Mesenchymal stem cell (in vitro differentiated cells and primary cell): ENCODE measurements at places on chromosomes 7 and 10.

- peak; percentile 24 for DNase-seq
These were observed 5.6 kb downstream of the ABI1 start for GRCh38 chr10:26855186-26855585.

DNA sequence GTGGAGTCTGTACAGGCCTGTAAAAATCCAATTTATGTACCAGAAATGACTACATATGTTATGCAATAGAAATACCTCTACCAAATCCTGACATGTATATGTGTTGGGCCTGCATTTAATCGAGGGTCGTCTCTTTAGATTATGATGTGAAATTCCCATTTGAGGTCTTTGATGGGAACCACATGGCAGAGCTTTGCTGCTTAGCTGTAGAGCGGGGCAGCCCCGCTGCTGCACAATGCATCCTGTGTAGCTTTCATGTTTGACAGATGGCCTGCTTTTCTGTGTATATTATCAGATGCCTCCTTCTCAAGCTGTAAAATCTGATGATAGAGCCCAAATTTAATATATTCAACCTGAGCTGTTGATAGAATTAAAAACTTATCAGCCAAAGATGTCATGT lies 65.8 kb downstream of the RAB18 start:
- DNase-seq: no peak

- DNase-seq: peak; percentile 100
These were observed 481.5 kb upstream of the AKR1E2 start for GRCh38 chr10:4344492-4344994.

- DNase-seq: no peak
These were observed 173.4 kb upstream of the RHEB start for GRCh38 chr7:151693140-151693539.

DNA sequence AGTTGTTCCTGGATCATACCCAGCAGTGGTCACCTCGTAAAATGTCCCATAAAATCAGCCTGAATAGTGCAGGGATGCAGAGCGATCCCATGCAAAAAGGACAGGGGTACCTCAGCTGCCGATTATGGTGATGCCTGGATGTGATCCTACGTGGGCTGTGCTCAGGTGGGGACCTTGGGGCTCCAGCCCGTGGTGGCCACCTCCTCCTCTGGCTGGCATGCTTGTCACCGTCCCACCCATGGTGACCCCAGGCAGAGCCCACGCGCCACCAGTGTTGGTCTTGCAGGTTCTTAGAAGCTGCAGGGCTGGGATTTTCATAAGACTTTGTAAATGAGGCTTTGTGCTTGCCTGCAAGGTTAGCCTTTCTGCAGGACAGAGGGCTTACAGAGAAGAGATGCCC lies 97.2 kb downstream of the GLRX3 start:
- DNase-seq: no peak

DNA sequence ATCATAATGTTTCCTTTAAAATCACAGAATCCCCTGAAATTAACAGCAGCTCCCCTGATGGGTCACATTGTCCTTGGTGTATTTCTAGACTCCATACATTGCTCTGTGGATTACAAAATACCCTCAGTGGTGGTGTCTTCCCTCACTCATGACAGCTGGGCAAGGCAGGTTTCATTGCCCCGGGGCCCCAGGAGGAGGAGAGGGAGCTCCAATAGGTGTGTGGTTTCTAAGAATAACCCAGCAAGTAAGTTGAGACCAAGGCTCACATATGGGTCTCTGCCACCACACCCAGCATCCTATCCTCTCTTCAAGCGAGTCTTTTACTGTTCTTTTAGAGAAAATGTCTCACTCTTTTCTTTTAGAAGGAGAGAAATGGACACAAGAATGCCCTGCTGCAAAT lies 63.6 kb downstream of the PKD1L1 start:
- no peak for DNase-seq

DNA sequence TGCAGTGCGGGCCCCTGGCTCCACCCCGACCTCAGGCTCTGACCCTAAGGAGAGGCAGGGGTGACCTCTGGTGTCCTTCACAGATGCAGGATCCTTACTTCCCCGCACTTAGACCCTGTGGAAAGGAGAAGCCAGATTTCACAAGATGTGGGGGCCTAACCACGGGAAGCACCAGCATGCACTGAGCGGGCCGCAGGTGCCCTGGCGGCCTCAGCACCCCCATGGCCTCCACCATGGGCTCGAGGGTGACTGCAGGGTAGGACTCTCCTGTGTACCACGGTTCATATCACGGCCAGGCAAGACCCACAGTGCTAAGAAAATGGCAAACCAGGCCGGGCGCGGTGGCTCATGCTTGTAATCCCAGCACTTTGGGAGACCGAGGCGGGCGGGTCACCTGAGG lies 410.0 kb upstream of the FOXK1 start:
- no peak for DNase-seq

DNA sequence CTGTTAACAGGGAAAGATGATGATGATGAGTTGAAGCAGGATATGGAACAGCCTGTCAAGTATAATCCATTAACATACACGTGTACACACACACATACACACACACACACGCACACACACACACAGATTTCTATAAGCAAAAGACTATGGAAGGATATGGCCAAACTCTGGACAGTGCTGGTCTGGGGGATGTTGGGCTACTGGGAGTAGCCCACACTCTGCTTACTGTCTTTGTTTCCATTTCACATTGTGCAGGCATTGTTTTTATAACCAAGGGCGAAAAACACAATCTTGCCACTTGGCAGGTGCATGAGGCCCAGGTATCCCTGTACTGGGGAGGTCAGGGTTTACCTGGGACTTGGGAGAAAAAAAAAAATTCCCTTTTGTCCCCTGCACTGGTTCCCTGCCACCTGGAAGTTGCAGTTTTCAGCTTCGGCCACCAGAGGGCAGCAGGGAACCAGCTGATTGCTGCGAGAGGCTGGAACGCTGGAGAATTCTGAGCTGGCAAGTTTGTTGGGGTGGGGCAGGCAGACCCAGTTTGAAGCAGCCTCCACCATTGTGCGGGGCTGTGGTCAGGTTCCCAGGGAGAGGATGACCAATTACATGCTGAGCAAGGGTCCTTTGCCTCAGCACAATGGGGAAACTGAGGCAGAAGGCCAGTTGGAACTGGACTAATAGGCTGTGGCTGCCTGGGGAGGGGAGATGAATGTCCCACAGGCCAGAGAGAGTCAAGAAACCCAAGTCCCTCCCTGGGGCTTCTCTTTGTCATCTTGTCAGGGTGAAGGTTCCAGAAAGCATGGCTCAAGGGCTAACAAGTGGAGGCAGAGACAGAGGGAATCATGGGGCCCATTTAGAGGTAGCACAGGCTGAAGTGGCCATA lies 27.3 kb downstream of the PPIF start:
- peak; percentile 68 for DNase-seq

DNA sequence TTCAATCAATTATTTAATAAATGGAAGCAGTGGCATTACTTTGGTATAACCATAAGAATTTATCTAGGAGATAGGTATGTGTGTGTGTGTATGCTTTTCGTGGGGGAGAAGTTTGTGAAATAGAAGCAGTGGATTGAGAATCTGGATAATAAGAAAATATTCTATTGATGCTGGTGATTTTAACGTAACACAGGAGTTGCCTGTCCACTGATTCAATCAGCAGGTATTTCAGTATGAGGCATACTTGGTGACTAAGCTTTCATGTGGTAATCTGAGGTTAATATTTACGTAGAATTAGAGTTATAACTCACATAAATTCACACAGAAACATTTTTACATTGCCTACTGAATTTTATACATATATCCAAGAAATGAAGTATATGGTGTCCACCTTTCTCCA lies 568.0 kb downstream of the ZWINT start:
- DNase-seq: no peak

- peak; percentile 48 for DNase-seq
These were observed 127.1 kb downstream of the KMT2E start for GRCh38 chr7:105141068-105141467.

DNA sequence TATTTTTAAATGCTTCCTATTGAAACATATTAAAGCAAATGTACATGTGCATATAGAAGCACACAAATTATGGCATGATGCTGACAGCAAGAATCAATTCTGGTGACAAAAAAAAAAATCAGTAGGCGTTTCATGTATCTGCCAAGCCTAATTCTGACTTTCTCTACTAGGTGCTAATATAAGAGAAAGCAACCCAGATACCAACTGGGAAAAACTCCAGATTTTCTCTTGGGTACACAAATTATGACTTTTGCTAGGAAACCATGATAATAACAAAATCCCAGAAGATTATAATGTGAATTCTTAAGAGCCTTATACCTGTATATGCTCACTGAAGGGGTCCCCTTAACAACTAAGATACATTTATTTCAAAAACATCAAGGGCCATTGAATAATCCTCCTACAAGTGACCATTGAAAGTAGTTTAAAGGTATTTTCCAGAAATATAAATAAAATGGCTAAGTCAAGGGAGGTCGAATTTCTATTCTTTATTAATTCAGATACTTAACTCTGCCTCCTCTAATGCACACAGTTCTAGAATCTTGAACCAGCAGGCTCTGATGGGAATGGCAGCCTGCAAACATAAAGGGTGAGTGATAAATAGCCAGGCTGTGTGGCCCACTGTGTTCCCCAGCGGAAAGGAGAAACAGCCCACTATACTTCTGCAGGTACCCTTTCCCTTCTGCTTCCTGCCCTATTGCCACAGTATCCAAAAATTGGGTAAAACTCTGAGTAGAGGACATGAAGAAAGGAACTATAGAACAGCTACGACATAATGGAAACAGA lies 84.5 kb downstream of the DGKB start:
- no peak for DNase-seq

DNA sequence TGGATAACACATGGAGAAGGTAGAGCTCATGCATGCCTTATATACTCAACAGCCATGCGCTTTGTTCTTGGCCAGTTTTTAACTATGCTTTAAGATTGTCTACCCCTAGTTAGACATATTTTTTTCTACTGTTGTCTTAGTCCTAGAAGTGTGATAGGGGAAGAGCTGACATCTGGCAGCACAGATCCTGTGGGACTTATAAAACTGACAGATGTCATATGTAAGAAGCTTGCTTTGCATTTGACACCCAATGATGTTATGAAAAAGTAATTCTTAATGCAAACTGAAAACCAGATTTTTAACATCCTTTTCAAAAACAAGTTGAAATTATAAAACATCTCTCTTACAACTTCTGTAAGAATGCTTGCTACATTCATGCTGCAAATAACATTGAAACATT lies 715.9 kb upstream of the LRRN3 start:
- no peak for DNase-seq

GRCh38 chr10:1183701-1184100 lies 127.5 kb downstream of the WDR37 start:
- DNase-seq: no peak

GRCh38 chr7:2112261-2113198 lies 120.2 kb downstream of the MAD1L1 start:
- no peak for DNase-seq

DNA sequence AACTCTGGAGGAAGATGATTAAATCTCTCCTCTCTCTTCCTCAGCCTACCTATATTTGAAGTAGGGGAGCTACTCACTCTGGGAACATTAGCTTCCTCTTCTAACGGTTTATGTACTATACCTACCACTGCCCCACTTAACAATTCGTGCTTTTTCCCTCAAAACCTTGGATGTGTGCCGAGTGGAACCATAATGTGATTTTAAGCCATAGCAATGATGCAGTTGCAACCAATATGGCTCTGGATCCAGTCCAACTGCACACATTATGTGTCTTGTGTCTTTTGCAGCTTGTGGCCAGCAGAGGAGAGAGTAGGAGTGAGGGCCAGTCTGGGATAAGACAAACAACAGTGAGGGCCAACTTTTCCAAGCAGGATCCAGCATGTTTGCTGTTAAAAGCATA lies 170.7 kb downstream of the GATA3 start:
- no peak for DNase-seq

GRCh38 chr10:93751832-93752231 lies 5.9 kb upstream of the LGI1 start:
- peak; percentile 68 for DNase-seq

- no peak for DNase-seq
These were observed 3.3 kb upstream of the DIP2C start for GRCh38 chr10:692682-693351.

GRCh38 chr7:36287371-36288241 lies 102.1 kb upstream of the ANLN start:
- DNase-seq: no peak

- no peak for DNase-seq
These were observed 18.3 kb upstream of the RALA start for GRCh38 chr7:39605087-39605486.

GRCh38 chr10:79387974-79388850 lies 40.9 kb downstream of the PPIF start:
- DNase-seq: no peak

DNA sequence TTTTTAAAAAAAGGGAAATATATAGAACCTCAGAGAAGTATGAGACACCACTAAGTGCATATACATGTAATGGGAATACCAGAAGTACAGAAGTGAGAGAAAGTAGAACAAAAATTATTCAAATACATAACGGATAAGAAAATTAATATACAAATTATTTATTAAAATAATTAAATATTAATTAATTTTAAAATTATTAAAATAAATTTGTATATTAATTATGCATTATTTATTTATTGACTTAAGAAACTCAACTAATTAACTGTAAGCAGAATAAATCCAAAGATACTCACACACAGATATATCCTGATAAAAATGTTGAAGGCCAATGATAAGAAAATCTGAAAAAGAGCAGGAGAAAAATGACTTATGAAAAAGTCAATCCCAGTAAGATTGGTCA lies 1333.5 kb upstream of the CELF2 start:
- DNase-seq: no peak

- DNase-seq: no peak
These were observed 94.3 kb upstream of the ETV1 start for GRCh38 chr7:14083761-14084160.

DNA sequence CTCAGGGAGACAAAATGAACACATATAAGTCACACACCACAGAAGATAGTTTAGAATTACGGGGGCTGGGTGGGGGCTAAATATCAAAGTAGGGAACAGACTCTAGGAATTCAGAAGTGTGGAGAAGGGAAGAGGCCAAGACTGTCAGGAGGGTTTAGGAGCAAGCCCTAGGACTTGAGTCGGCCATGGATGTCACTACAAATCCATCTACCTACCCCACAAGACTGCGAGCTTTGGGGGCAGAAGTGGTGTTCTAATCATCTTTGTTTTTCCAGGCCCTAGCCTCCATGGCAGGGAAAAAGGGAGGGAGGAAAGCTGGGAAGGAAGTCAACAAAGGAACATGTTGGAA lies 5.8 kb upstream of the ARHGAP19 start:
- no peak for DNase-seq

GRCh38 chr10:61052469-61053205 lies 108.7 kb upstream of the RHOBTB1 start:
- no peak for DNase-seq

GRCh38 chr10:1183033-1183396 lies 126.8 kb downstream of the WDR37 start:
- no peak for DNase-seq
